ENCODE measurements at places on chromosomes 2 and 18.

DNA sequence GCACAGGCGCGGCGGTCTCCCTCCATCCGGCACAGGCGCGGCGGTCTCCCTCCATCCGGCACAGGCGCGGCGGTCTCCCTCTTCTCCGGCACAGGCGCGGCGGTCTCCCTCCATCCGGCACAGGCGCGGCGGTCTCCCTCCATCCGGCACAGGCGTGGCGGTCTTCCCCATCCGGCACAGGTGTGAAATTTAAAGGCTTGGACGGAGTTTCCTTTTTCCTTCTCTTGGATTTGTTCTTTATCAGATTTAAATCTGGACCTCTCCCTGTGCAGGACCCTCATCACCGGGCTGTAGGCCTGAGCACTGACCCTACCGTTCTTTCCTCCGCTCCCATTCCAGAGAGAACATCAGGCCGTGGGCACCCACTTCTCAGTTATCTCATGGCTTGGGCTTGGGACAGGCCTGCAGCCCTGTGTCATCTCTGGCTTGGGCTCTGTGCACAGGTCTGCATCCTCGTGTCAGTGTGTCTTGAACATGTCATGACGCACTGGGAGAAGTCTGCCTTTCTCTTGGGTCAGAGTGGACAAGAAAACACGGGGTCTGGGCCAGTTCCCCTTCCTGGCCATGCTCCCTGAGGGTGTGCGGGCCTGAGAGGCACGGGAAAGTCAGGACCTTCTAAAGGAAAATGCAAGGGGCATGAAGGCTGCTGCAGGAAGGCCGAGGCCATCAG is 53.9 kb upstream of the PXDN start:
- no peak for DNase-seq

GRCh38 chr2:168320267-168320666 is 72.9 kb upstream of the STK39 start:
- no peak for DNase-seq

GRCh38 chr18:37351110-37351509 is 214.5 kb downstream of the CELF4 start:
- no peak for DNase-seq

- no peak for DNase-seq
Measured at GRCh38 chr18:21184396-21184996, 57.5 kb upstream of the GREB1L start.

DNA sequence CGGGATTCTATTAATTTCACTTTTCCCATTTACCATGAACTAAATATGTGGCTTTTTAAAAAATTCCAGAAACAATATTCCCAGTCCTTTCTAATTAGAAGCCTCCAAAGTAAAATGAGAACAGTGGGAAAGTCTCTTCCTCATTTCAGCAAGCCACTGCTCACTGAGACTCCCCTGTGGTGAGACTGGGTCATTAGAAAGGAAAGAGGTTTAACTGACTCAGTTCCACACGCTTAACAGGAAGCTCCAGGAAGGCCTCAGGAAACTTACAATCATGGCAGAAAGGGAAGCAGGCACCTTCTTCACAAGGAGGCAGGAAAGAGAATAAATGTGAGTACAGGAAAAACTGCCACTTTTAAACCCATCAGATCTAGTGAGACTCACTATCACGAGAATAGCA is 258.9 kb upstream of the CHAC2 start:
- DNase-seq = no peak

DNA sequence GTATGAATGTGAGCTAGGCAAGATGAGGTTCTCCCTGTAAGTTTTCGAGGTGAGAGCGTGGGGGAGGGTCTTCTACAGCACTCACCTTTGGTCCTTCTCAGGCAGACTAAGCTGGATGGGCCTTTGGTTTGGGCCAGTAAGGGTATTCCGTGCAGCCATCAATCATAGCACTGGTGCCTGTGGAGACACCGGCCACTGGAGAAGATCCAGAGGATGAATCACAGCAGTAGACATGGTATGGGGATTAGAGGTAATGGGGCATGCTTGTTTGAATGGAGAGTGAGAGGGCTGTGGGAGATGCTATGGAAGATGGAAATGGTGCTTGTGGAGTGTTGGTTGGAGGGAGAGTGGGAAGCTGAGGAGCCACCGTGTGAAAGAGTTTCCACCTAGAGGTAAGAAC is 16.1 kb downstream of the MAPRE3 start:
- no peak for DNase-seq

- DNase-seq = no peak
Measured at GRCh38 chr2:656676-657075, 20.5 kb downstream of the TMEM18 start.

GRCh38 chr18:75238100-75238499 is 27.5 kb downstream of the TSHZ1 start:
- DNase-seq = no peak

DNA sequence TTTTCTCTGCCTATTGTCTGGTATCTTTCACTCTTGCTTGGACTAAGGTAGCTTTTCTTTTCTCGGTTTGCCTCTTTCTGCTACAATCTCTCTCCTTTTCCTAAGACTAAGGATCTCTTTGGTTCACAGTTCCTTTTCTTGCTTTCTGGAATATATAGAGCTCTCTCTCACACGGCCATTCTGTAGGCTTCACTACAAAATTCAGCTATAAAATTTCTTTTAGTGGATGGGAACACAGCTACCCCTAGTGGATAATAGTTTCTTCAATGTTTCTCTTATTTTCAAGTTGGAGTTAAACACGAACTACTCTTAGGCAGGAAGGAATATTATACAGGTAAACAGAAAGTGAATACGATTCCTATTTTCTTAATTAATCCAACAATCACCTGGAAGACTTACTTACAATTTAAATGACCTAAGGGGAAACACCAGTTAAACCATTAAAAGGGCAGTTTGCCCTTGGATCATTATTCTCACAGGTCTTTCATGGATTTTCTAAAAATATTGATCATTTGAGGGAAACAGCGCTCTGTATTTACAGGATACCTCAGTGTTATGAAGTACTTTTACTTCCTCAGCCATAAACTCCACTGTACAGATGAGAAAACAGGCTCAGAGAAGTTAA is 140.5 kb downstream of the LRP2 start:
- DNase-seq = no peak

- DNase-seq = no peak
Measured at GRCh38 chr18:64893349-64893748, 744.5 kb upstream of the LINC00305 start.

DNA sequence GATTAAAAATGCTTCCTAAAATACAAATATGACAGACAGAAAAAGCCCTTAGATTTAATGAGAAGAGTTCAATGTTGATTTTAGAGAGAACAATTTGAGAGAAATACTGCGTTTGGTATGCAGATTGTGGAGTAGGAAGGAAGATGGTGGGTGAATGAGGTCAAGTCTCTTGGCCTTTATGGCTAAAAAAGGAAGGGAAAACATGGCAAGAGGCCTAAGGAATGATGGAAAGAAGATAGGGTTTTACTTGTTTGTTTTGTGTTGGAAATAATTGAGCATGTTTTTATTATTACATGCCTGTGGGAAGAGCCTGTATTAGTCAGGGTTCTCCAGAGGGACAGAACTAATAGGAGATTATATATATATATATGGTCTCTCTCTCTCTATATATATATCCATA is 318.1 kb downstream of the TRIB2 start:
- no peak for DNase-seq

DNA sequence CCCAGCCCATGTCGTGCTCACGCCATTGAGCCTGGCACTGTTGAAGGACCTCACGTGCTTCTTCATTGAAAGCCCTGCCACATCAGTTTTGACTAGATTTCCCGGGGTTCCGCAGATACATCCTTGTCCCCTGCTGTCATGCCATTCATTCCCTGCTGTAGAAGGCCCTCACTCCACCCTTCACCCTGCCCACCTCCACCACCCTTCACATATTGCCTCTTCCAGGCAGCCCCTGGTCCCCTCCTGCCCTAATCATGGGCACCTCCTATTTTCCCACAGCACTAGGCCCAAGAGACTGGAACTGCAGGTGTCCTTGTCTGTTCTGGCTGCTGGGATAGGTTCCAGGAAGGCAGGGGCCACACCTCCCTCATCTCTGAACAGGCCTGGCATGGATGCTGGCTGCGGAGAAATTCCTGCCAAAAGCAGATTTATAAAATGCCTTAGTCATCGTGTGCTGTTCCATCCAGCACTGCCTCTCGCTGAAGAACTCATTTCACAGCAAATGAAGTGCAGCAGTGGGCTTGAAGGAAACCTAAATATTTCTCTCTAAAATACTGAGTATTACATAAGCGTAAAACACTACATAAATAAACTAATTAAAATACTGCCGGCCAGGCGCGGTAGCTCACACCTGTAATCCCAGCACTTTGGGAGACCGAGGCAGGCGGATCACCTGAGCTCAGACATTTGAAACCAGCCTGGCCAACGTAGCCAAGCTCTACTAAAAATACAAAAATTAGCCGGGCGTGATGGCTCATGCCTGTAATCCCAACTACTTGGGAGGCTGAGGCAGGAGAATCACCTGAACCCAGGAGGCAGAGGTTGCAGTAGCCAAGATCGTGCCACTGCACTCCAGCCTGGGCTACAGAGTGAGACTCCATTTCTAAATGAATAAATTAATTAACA is 38.4 kb downstream of the EIF4E2 start:
- peak; percentile 48 for DNase-seq

DNA sequence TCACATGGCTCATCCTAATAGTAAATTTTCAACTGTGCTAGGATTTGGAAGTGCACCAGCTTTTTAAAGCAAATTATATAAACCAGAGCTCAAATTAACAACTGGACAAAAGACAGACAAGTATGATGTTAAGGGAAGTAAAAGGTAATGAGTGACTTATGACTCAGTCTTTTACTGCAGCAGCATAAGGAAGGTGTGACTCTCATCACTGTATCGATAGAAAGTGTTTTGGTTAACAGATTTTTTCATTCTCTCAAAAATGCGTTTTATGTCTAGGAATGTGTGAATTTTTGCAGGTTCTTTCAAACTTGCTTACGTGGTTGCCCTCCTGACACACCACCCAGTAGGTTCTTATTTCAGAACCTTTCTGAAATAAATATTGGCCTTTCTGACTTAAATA is 244.2 kb upstream of the BOD1L2 start:
- DNase-seq = no peak

DNA sequence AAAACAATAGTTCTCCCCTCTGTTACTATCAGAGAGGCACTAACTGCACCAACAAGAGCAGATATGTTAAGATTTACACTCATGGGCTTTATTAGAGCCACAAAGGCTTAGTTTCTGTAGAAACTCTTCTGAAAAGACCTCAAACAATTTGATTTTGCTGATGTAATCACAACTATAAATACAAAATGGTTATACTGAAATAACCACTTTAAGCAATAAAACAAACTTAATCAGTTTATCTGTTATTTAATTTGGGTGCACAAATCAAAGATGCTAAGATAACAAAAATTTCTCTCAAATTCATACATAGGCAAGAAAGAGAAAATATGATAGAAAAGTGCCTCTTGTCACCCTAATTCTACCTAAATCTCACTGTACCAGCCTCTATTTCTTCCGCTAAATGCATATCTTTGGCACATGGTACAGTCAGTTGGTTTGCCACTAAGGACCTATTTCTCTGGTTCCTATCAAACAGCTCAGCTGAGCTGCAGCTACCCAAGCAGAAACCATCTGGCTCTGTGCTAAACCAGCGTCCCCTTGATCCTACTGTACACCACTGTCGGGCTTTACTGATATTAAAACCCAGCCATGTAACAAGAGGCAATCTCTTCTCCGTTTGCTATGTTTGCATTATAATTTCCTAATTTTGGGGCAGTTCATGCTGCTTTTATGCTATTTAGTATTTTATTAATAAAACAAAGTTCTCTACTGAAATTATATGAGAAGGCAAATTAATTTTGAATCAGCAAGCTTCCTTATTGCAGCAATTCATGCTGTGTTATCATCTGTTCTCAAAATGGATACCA is 60.1 kb downstream of the CWC22 start:
- no peak for DNase-seq

- no peak for DNase-seq
Measured at GRCh38 chr2:171185165-171185818, 24.6 kb upstream of the TLK1 start.

DNA sequence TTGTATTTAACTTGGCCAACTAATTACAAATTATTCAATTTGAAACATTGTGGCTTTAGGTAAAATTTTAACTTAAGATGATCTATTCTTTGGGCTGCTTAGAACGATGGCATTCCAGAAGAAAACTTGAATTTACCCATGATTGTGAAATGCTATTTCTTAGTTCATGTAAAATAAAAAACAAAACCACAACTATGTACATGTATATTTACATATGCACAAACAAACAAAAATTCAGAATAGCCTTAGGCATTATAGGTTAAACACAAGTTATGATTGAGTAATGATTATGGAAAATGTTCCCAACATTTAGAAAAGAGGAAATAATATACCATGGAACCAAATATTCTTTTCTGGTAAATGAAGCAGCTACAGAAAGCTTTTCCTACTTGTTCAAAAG is 3.5 kb upstream of the SMCHD1 start:
- no peak for DNase-seq

DNA sequence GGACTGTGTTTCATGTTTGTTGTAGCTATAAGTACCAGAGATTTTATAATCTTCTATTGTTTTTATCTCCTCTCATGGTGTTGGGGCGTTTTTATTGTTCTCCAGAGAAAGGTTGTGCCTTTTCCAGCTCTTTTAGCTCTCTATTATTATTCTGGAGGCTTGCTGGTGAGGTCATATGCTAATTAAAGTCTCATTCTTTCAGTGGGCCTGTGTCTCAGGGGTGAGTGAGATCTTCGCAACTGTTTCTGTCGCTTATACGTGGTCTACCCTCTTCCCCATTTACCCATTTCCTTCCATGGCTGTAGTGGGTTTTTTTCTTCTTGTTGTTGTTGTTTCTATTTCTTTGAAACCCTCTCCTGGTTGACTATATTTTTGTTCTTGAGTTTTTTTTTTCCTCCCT is 584.9 kb downstream of the TMEM182 start:
- no peak for DNase-seq

DNA sequence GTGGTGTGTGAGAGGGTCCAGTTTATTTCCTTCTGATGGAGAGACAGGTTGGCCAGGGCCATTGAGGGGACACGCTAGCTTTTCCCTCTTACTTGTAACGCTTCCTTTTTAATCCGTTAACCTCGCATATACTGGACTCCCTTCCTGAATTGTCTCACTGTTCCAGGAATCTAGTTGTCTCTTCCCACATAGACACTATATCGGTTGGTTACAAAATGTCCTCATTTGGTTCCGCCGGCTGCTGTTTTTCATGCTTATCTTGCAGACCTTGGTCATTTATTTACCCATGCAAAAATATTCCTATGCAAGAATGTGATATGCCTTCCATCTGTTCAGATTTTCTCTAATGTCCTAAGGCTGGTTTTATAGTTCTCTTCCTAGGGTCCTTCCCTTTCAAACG is 35.0 kb downstream of the NEURL3 start:
- DNase-seq = no peak

Measured in HFF-Myc (cell line).